ENCODE measurements at places on chromosomes 2 and 18.

DNA sequence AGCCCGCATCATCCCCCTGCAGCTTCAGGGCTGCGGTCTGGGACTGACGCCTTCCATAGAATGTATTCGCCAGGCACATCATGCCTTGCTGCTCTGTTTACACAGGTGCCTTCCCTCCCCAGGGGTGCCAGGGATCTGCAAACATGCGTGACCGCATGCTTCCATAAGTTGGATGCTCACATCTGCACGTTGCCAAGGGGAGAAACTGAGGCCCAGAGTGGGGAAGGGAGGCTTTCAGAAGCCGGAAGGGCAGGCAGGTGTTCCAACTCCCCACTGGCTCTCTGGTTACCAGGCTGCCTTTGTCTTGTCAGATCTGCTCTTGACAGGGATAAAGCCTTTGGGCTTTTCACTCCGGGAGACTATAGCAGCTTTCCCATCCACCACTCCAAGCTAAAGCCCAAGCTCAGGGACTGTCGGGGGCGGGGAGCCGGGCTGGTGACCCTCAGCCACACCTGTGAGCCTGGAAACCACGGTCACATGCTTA is 125.8 kb upstream of the TNP1 start:
- no peak for DNase-seq

- DNase-seq, result peak; percentile 47
Observed at GRCh38 chr2:33321236-33321771, 155.1 kb upstream of the RASGRP3 start.

GRCh38 chr2:165371356-165371755 is 98.1 kb upstream of the CSRNP3 start:
- DNase-seq, result no peak

- no peak for DNase-seq
Observed at GRCh38 chr18:79529991-79530390, 134.3 kb downstream of the NFATC1 start.

DNA sequence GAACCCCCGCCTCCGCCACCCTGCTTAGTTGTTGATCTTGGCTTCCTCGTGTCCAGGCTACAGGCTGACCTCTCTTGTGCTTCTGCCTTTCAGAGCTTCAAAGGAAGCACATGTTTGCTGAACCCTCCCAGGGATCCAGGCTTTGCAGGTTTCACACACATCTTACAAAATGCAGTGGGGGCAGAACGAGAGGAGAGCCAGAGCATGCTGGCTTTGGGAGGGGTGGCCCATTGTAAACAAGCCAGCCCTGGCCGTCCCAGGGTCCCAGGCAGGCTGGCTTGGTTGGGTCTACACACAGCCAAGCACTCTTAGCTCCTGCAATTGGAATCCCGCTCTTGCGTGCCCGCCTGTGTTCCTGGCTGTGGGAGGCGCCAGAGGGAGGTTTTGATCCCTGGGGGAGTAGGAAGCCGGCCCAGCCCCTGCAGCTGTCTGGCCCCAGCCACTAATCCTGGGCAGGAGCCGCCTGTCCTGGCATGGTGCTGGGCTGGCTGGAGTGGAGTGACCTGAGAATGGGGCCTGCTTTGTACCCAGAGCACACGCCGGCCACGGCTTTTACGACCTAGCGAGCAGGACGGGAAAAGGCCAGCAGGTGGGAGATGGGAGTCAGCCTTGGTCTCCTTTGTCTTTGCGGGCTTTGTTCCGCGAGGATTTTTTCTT is 53.9 kb downstream of the SH3BP4 start:
- no peak for DNase-seq

GRCh38 chr18:26293982-26294381 is 67.7 kb downstream of the TAF4B start:
- no peak for DNase-seq

- no peak for DNase-seq
Observed at GRCh38 chr2:235087832-235088495, 136.1 kb downstream of the SH3BP4 start.

DNA sequence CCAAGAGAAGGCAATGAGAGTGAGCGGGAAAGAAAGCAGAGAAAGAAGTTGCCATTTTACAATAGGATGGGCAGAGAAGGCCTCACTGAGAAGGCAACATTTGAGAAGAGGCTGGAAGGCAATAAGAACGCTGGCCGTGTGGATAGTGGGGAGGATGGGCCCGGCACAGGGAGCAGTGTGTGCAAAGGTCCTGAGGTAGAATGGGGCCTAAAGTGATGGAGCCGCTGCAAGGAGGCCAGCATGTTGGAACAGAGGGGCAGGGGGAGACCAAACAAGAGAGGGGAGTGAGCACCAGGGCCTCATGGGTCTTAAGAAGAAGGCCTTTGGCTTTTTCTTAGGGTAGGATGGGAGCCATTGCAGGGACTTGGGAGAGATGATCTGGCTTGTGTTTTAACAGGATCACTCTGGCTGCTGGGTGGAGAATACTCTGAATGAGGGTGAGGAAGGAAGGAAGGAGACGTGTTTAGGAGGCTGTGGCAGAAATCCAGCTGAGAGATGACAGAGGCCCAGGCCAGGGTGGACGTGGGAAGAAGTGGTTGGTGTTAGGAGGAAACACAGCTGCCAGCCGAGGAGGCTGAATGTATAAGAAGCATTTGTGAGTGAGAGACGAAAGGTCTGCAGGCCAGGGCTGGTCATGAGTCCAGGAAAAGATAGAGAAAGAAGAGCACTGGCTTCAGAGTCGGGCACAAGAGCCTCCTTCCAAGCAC is 159.8 kb downstream of the KLHL29 start:
- DNase-seq, result no peak

Measured in stimulated activated CD4-positive, alpha-beta T cell treated with anti-CD3 and anti-CD28 coated beads, Interleukin-4, amount 100 ng/mL, for 24 hours (primary cell).